Stimulated activated naive CD4-positive, alpha-beta T cell treated with Interleukin-2 at 50 U/mL for 16 hours (primary cell): ENCODE measurements at places on chromosomes 7 and 10.

GRCh38 chr10:106830006-106830405, 334.5 kb downstream of the SORCS1 start:
- DNase-seq: no peak

DNA sequence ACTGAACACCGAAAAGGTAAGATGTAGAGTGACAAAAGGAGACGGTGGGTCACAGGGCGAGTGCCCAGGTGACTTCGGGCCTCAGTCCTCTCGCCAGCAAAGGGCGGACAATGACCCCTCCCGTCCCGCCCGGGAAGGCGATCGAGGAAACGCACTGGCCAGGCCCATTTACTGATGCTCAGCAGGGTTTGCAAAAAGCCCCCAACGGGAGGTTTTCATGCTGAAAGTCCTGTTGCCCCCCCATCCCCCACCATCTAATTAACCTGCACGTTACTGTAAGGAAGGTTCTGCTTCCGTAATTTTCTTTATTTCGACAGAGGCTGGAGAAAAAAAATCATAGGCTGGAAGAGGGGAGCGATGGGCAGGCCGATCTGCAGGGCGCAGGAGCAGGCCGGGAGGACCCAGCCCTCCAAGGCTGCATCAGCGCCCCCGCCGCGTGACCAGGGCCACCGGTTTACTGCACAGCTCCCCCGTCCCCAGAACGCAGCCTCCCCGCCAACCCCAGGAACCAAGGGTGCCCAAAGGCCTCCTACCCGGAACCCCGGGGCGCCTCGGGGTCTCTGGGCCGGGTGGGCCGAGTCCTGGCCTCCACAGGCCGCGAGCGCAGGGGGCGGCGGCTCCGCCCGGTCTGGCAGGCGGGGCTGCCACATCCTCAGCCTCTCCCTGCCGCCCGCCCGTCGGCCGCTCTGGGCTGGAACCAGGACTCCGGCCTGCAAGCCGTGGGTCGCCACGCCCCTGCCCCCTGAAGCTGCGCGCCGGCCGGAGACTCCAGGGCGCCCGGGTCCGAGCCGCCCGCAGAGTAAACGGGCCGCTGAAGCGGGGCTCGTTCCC, 613 bp downstream of the OAT start:
- peak; percentile 30 for DNase-seq

GRCh38 chr7:82172881-82173280, 270.7 kb downstream of the CACNA2D1 start:
- DNase-seq: no peak

- no peak for DNase-seq
These were observed 16.7 kb downstream of the FAS start for GRCh38 chr10:89007129-89007893.

GRCh38 chr10:15719899-15720634, at the start of gene ITGA8:
Gene ITGA8, minus strand, starts transcription at chr10:15719922. Its CDS starts 151 bp downstream, at chr10:15719771.
- no peak for DNase-seq

DNA sequence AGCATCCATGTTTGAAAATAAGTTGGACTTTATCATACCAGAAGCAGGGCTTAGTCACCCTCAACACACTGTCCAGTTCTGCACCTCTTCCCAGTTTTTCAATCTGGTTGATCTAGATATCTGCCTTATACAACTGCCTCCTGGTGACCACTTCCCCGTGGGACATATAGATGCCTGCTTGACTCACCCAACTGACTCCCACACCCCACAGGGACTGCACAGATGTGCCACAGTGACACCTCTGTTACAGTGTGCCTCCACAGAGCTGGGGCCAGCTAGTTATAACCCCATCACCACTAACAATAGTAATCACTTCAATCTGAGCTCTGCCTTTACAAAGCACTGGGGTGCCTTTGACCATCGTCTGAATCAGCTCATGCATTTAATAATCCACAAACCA, 82.6 kb upstream of the AOAH start:
- no peak for DNase-seq

DNA sequence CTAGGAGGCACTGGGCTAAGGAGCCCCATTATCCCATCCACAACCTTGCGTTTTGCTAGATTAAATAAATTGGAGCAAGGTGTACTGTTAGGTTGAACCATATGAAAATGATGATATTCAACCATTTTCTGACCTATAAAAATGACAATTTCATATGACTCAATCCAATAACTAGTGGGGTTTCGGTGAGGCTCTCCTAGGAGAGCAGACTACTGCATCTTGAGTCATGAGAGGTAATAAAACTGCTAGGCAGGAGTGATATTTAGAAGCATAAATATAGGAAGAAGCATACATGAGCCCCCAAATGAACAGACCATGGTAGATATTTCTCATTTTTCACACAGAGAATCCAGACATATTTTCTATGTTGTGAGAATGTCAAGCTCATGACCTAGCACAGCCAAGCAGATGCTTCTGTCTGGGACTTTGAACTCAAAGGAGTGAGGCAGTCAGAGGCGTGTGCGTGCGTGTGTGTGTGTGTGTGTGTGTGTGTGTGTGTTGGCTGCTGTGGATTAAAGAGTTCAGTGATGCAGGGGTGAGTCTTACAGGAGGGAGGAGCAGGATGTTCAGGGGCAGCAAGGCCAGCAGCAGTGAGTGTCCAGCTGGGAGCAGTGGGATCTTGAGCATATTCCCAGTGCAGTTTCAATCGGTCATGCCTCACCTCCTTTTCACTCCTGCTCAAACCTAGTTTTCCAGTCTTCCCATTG, 17.8 kb upstream of the WDR11 start:
- no peak for DNase-seq

GRCh38 chr10:95335933-95336699, 45.3 kb upstream of the PDLIM1 start:
- no peak for DNase-seq

DNA sequence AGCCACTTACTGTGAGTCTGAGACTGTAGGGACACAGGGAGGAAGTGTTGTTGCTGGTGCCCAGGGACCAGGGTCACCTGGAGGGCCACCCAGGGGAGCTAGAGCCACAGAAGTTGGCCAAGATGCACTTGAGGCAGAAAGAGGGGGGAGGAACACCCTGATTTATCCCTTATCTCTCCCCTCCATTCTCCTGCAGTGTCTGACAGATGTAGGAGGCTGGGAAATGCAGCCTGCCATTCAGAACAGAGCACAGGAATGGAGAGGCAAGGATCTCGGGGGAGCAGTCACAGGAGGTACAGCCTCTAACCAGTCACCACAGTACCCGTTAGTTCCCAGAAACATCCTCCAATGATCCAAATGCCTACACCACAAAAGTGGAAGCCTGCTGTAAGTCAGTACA, 118.4 kb upstream of the SLC26A5 start:
- DNase-seq: no peak
